ENCODE measurements at places on chromosomes 3 and 15. TPM values are rescaled to one million over a fixed set of nuclear protein-coding genes. Genes with fewer than 3 reads are reported as not detected.
A peak's percentile ranks its signal among the peaks of the same experiment; 100 is the strongest.

GRCh38 chr3:31680072-31680870 is 147.5 kb downstream of the STT3B start:
- peak; percentile 33 for DNase-seq

DNA sequence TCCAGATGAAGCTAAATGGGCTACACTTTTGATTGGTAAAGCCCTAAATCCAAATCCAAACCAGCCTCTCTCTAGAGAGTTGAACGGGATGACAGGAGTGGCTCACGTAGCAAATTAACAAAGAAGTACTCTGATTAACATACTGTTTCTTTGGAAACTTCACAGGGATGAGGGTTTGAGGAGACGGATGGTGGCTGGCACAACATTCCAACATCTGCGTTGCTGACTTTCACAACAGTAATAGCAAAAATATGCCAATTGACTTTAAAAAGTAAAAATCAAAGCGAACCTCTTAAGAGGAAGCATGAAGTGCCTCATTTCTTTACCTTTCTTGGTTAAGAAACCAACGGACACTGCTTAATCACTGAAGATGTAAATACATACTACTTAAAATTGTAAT is 181.4 kb downstream of the TBL1XR1 start:
- DNase-seq, result peak; percentile 14

- DNase-seq, result no peak
These were observed 59.8 kb downstream of the THBS1 start for GRCh38 chr15:39640665-39641064.

GRCh38 chr3:30227571-30228301 is 378.7 kb upstream of the TGFBR2 start:
- no peak for DNase-seq

DNA sequence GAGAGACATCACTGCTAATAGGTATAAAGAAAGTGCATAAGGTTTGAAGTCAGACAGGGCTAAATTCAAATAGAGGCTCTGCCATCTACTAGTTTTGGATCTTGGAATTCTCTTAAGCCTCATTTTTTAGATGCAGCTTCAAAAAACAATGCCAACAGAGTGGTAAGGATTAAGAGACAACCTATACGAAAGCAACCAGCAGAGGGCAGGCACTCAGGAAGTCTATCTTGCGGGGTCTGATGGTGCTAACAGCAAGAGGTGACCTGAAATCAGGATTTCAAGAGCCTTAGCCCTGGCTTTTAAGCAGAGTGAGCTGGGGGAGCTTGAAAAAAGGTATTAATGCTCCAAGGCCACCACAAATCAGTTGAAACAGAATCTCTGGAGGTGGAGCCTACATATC is 40.7 kb downstream of the LDHAL6B start:
- peak; percentile 92 for DNase-seq

DNA sequence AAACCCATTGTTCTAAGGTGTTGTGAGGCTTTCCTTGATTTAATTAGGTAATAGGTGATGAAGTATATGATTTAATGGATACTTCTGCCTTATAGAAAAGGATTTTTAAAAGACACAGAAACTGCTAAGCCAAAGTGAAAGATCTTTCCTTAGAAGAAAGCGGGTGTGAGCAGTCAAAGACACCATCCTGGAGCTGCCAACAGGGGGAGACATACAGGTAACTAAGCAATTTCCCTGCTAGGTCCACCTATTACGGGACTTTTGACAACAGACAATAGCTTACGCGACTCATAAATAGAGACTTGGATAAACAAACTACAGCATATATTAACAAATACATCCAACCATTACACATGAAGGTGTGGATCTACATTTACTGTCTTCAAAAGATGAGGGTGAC is 669.5 kb downstream of the SQOR start:
- DNase-seq, result peak; percentile 87

GRCh38 chr3:134713671-134714070 is 62.8 kb upstream of the KY start:
- no peak for DNase-seq

GRCh38 chr3:184525337-184526087 is 36.1 kb upstream of the EPHB3 start:
- DNase-seq, result peak; percentile 97

- DNase-seq, result no peak
These were observed 11.2 kb upstream of the CXCR6 start for GRCh38 chr3:45932112-45932511.

- no peak for DNase-seq
These were observed 410.6 kb upstream of the THRB start for GRCh38 chr3:24905266-24905665.

GRCh38 chr3:121918779-121919483 is 24.7 kb downstream of the SLC15A2 start:
- no peak for DNase-seq

DNA sequence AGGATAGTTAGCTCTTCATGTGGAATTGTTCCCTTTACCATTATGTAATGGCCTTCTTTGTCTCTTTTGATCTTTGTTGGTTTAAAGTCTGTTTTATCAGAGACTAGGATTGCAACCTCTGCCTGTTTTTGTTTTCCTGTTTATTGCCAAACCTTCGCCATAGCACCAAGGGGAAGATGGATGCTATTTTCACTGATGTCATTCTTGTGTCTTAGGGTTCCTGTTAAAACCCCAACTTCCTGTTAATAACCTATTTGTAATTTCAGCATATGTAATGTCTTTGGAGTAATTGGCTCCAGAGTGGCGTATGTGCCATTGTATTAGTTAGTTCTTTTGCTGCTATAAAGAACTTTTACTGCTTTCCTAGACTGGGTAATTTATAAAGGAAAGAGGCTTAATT is 10.8 kb downstream of the SAMMSON start:
- DNase-seq, result no peak

BTLA gene
- total RNA-seq, result not detected

C3orf22 gene
- total RNA-seq, result not detected

SGO1 gene
- total RNA-seq, result 31.8 TPM

MST1R gene
- total RNA-seq, result 3.7 TPM

ACTRT3 gene
- 6.4 TPM for total RNA-seq

UBAP1L gene
- 1.4 TPM for total RNA-seq

DNAH12 gene
- not detected for total RNA-seq
